ENCODE measurements at places on chromosomes 12 and 14. TPM values are rescaled to one million over a fixed set of nuclear protein-coding genes. Genes with fewer than 3 reads are reported as not detected.

Gene AHNAK2
- 1.1 TPM for total RNA-seq

Gene ADAMTS20
- total RNA-seq, result not detected

Gene BEST3
- total RNA-seq, result not detected

Gene SIX1
- not detected for total RNA-seq

Gene IAPP
- total RNA-seq, result 44.6 TPM

Gene ANGEL1
- 29.5 TPM for total RNA-seq

Gene NXPH4
- total RNA-seq, result 0.37 TPM

Gene FOXN3
- 28.3 TPM for total RNA-seq

Gene BIN2
- 1.7 TPM for total RNA-seq

Gene A2M
- total RNA-seq, result 275 TPM

Gene ATF7
- 21.1 TPM for total RNA-seq

GRCh38 chr12:122795807-122796206, 21.4 kb downstream of the CCDC62 start:
- DNase-seq, result no peak

DNA sequence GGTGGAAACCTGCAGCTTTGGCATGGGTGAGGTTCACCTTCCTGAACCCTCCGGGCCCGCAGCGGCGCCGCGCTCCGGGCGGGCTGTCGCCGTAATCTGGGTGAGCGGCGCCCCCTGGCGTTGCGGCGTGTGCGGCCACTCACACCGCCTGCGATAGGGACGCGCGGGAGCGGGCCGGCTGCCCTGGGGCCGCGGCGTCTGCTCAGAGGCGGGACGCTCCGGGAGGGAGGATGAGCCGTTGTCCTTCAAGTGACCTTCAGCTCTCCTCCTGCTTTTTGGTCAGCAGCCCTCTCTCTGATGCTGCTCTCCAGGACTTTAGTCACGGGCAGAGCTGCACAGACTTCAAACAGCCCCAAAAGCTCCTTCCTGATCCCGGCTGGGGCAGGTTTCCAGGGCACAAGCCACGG, 211.7 kb upstream of the FKBP4 start:
- DNase-seq, result peak; percentile 21

GRCh38 chr12:115752913-115753726, 524.4 kb downstream of the MED13L start:
- DNase-seq, result no peak

DNA sequence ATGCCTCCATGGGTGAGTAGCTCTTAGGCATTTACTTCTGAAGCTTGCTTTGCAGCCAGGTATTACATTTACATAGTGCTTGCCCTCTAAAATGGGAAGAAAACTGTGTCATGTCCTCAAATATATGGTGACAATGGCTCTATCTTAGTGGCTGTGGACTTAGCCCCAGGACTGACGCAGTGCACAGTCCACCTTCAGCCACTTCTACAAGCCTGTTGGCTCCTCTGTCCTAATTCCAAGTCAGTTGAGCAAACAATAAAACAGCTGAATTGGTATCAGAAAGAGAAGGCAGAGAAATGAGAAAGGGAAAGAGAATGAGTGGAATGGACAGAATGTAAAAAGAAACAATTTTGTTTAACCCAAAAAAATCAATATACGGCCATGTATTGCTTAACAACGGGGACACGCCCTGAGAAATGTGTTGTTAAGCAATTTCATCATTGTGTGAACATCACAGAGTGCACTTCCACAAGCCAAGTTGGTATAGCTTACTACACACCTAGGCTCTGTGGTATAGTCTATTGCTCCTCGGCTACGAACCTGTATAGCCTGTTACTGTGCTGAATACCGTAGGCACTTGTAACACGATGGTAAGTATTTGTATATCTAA, 93.5 kb downstream of the GRIN2B start:
- DNase-seq, result no peak

- no peak for DNase-seq
These were observed 93.7 kb downstream of the RMST start for GRCh38 chr12:97556302-97556779.

- no peak for DNase-seq
These were observed 12.3 kb upstream of the APOF start for GRCh38 chr12:56374726-56375597.

DNA sequence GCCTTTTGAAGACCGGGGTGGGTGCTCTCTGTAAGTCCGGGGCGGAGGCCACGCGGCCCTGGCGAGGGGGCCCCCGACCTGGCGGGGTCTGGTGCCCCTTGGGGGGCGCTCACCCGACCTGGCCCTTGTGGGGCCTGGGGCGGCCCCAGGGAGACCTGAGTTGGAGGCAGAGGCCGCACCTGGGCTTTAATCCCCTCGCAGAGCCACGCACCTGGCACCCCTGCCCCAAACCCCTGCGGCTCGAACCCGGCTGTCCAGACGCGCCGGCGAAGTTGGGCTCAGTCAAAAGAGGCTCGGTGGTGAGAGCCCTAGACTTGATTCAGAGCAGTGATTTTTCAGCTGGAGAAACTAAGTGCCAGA, 267 bp downstream of the CFAP251 start:
- no peak for DNase-seq

DNA sequence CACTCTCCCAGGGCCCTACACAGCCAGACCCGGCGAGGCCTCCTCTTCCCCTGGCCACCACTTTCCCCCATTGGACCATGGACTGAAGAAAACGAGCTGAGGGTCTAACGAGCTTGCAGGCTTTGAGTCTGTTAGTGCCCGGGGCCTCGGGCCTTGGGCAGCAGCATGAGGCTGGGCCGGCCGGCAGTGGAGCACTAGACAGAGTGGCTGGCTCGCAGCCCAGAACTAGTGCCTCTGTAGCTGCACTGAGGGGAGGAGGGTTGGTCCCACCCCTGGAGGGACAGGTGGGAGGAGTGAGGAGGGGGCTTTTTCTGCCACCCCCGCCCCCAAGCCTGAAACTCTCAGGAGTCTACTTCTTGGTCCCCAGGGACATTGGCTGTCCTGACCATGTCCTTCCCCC, 38.7 kb downstream of the SLC6A12 start:
- no peak for DNase-seq

DNA sequence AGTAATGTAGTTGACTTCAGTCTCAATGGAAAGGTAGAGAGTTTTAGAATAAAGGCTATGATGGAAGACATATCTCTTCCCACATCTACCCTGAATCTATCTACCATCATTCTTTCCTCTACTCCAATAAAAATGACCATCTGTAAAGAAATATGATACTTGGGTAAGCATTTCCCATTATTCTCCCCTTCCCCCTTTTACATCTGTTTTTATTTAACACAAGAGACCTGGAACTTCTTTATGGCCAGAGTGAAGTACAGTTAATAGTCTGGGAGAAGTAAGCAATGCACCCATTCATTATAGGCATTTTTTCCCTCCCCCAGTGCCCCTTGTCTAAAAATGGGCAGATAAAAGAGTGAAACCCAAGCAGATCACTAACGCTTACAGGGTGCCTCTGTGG, 6.5 kb downstream of the TPH2 start:
- no peak for DNase-seq

GRCh38 chr14:94028450-94028826, 2.3 kb downstream of the OTUB2 start:
- no peak for DNase-seq

GRCh38 chr12:26535826-26536225, 297.2 kb downstream of the ITPR2 start:
- DNase-seq, result no peak

- no peak for DNase-seq
These were observed 35.2 kb downstream of the KLRG1 start for GRCh38 chr12:9024512-9024911.

DNA sequence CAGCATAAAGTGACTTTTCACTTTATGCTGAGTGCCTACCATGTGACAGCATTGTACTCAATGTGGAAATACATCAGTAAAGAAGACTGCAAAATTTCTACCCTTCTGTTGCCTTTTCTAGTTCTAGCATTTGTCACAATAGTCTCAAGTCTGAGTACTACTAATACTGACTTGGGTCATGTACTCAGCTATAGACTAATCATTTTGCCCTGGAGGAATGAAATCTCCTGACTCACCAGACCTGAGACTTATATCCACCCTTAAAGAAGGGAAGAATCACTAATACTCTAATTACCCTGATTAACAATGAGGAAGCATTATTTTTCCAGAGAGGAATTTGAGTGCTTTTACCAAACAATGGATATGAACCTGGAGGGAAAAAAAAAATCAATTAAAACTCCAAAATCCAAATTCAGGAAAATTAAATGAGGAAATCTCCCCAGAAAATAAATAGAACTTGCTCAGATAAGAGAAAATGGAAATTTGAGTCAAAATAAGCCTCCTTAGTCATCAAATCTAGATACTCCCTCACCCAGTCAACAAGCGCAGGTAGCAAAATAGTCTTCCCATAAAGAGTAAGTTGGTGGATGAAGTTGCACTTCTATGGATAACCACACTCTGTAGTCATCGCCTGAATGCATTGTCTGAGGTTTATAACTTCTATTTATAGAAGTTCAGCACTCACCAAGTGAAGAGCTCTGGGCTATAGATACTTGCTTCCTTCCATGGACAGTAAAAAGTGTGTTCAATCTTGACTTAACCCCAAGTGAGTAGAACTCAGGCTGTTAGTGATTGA, 386.6 kb downstream of the SYT1 start:
- no peak for DNase-seq

- DNase-seq, result no peak
These were observed 7.9 kb downstream of the HMGA2 start for GRCh38 chr12:65832217-65832616.

- DNase-seq, result peak; percentile 77
These were observed at the start of gene HDAC7 for GRCh38 chr12:47819896-47820630. TSS of gene HDAC7 (minus strand) at chr12:47819903. CDS start at chr12:47819785, 118 bp downstream.

DNA sequence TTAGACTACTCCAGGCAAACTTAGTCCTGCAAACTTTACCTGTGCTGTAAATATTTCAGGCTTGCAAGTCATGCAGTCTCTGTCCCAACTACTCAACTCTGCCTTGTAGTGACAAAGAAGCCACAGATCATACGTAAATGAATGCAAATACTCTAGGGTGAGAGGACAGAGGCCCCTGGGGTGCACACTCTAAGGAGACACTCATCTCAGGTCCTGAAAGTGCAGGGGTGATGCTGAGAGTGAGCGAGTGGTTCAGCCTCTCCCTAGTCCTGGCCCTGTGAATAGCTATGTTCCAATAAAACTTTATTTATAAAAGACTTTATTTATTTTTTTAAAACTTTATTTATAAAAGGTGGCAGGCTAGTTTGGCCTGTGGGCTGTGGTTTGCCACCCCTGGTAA, 34.9 kb downstream of the HCAR2 start:
- no peak for DNase-seq

DNA sequence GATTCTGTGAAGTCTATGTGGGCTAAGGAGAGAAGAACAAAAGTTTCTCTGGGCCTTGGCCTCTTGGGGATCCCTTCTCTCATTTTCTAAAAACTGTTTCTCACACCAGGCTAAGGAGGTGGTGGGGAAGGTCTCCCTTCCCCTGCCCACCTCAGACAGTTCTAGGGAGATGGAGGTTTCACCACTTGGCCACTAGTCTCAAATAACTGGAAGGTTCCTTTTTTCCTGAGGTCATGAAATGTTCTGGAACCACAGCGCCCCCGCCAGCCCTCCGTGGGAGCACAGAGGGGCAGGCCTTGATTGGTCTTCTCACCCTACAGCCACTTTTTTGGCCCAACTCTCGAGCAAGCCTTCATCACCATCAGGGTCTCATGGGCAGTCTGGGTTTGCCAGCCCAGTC, 12.6 kb downstream of the C12orf43 start:
- DNase-seq, result no peak

DNA sequence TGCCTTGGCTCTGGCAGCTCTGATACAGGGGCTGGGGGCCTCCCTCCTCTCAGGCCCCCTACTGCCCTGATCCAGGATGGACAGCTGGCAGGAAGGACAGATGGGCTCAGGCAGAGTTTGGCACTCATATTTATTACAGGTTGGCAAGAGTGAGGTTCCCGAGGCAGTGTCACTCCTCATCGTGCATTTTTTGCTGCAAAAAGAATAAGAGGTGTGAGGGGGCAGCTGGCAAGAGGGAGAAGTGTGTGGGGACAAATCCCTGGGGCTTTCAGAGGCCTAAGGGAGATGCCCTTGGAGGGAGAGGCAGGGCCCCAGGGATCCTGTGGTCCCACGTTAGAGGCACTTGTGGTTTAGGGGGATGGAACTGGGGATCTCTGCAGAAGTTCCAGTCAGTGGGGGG, 5.0 kb downstream of the CMTM5 start:
- DNase-seq, result no peak

- DNase-seq, result no peak
These were observed 691.4 kb upstream of the TBX3 start for GRCh38 chr12:115375186-115375991.

- DNase-seq, result no peak
These were observed 15.3 kb upstream of the MYF6 start for GRCh38 chr12:80692114-80692513.

DNA sequence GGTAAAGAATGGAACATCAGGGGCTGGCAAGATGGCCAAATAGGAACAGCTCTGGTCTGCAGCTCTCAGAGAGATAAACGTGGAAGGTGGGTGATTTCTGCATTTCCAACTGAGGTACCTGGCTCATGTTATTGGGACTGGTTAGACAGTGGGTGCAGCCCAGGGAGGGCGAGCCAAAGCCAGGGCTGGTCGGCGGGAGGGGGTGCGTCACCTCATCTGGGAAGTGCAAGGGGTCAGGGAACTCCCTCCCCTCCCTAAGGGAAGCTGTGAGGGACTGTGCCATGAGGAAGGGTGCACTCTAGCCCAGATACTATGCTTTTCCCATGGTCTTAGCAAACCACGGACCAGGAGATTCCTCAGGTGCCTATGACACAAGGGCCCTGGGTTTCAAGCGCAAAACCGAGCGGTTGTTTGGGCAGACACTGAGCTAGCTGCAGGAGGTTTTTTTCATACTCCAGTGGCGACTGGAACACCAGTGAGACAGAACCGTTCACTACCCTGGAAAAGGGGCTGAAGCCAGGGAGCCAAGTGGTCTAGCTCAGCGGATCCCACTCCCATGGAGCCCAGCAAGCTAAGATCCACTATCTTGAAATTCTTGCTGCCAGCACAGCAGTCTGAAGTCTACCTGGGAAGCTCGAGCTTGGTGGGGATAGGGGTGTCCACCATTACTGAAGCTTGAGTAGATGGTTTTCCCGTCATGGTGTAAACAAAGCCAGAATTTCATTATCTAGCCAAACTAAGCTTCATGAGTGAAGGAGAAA, 317.6 kb downstream of the NELL2 start:
- DNase-seq, result no peak

DNA sequence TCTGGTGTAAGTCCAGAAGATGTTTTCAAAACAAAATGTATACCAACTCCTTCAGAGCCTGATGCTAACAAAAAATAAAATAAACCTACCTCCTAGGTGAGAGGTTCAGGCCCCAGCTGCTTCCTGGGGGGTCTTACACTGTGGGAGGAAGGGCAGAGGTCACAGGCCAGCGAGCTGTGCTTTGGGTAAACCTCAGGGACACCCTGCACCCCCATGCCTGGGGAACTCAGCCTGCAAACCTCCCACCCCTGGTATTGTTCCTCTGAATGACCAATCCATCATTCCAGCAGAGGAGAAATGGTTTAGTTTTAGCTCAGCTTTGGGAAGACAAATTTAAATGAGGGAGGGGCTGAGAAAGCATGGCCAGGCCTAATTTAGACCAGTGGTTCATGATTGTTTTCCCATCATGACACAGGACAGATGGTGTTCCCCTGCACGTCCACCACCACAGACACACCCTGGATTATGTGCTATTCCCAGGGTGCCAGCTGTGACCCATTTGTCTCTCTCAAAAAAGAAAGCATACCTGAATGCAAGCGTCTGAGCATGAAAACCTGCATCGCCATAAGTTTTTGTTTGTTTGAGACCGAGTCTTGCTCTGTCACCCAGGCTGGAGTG, 14.5 kb upstream of the TFCP2 start:
- no peak for DNase-seq

All from pancreas (tissue), 10 donors.